ENCODE measurements at places on chromosomes 12 and 14.

GRCh38 chr12:27711317-27711682, 668 bp downstream of the MRPS35 start:
- DNase-seq: no peak

- no peak for DNase-seq
These were observed 2.6 kb downstream of the GARIN2 start for GRCh38 chr14:67191768-67192290.

GRCh38 chr12:81105687-81106086, 27.8 kb downstream of the ACSS3 start:
- DNase-seq: no peak

GRCh38 chr14:54457609-54457996, 16.4 kb upstream of the CNIH1 start:
- no peak for DNase-seq

DNA sequence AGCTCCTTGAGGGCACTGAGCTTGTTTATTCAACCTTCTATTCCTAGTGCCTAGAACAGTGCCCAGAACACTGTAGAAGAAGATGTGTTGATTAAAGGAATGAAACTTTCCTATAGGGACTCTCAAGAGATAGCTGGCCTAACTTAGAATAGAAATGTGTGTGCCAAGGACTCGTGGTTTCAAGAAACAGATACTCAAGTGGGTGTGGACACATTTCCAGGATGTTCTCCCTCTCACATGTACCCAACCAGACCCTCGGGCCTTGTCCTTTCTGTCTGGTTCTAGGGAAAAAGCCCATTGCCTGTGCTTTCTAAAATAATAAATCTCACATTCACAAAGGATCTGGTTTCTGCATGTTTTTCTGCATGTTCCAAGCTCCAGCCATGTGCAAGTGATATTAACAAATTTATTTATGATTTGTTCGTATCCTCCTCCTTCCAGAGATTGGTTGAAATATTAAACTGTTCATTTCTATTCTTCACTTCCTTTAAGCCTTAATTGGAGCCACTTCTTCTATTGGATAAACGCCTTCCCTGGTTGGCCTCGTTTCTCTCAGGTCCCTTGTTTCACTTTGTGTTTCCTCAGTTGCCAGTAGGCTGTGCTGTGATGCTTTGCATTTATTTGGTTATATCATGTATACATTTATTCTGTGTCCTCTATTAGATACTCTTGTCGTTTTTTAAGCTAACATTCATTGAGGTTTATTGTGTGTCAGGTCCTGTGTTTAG, 89.8 kb downstream of the CRADD start:
- DNase-seq: no peak

DNA sequence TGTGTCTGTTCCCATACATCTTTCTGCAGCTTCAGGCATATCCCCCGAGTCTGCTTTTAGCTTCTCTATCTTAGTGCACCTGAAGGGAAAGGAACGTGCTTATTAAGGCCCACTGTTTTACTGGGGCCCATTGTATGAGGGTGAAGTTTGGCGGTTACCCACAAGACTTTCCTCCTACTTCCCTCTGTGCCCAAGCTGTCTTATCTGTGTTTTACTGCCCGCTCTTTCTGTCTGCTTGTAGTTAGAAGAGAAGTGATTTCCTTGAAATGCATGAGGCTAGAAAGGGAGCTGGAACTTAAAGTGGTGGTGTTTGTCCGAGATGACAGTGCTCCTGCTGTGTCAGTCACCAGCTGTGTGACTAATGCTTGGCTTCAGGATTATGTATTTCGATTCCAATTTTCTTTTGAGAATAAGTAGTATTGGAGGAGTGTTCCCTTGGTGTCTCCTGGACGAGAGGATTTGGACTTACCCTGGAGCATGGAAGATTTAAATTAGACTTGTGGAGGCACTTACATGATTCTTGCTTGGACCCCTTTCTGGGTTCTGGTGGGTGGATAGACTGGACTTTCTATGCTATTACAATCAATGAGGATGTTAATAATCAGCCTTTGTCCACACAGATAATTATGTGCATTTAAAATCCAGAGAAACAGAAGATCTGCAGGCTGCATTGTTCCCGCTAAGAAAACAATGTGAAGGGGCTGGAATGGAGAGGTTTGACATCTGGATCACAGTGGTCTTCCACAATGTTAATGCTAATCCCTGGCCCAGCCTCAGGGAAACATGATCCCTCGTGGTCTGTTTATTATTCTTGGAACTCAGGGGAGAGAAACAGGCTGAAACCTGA, 13.9 kb upstream of the KRT86 start:
- DNase-seq: no peak

GRCh38 chr14:89845346-89845745, 109.2 kb downstream of the EFCAB11 start:
- DNase-seq: no peak

DNA sequence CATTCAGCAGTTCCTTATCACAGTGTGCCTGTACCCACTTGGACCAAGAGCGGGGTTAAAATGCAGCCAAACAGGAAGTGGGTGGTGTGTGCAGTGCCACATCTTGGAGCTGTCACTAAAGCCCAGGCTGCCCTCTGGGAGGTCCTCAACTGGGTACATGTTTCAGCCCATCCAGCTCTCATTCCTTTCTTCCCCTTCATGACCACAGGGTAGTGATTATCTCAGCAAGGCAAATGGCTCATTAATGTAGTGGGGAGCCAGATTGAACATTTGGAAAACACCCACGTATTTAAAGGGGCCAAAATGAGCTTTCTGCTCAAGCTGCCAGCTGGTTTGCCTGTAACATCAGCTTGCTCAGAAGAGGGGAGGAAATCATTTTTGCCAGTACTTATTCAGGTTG, 210.8 kb upstream of the BTG1 start:
- DNase-seq: no peak

GRCh38 chr14:42163136-42163535, 556.5 kb downstream of the LRFN5 start:
- no peak for DNase-seq

DNA sequence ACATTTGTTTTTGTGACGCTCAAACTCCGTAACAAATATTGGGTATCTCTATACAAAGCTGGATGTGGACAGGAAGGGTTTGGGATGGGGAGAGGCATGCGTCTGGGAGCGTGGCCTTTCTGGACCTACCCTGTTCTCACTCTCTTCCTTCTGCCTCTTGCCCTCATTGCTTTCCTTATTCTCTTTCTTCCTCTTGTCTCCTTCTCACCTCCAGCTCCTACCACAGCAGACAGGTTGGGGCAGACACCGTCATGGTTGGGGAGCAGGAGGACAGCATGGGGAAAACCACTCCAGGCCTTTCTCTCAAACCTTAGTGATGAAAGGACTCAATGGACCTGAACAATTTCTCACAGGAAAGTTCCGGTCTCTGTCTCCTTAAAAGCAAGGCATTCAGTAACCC, 465.3 kb downstream of the RAD51B start:
- DNase-seq: no peak

GRCh38 chr14:71380271-71380670, 473.0 kb downstream of the PCNX1 start:
- no peak for DNase-seq

DNA sequence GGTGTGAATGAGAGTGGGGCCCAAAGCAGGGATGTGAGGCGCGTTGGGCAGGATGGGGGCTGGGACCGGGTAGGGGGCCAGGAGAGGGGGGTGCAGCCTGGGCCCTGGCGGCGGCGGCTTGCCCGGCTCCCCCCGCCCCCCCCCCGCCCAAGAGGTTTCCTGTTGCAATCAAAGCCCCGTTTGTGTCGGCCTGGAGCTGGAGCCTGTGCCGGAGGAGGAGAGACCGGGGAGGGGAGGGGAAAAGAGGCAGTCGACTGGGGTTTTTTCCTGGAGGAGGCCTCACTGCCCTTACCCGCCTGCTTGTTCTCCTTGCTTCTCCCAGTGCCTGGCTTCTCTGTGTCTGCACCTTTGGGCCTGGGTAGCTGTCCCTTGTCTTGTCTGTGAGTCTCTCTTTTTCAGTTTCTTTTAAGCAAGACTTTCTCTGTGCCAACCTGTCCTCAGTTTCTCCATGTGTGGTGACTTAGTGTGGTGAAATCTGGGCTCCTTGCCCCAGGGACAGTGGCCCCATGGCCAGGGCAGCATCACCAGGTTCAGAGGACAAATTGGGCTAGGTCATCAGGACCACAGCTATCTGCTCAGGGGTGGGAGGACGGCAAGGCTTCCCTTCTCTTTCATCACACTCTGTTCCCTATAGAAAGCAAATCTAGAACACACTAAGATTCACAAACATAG, 8.5 kb downstream of the RARG start:
- DNase-seq: no peak

GRCh38 chr12:82665142-82665923, 21.4 kb upstream of the TMTC2 start:
- DNase-seq: no peak

DNA sequence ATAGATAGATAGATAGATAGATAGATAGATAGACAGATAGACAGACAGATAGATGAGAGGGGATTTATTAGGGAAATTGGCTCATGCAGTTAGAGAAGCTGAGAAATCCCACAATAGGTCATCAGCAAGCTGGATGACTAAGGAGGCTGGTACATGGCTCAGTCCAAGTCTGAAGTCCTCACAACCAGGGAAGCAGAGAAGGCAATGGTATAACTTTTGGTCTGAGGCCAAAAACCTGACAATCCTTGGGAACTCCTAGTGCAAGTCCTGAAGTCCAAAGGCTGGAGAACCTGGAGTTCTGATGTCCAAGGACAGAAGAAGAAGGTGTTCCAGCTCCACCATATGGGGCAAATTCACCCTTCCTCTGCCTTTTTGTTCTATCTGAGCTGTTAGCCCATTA, 517.6 kb upstream of the ATP2B1 start:
- no peak for DNase-seq

- no peak for DNase-seq
These were observed 92.4 kb downstream of the SAMD4A start for GRCh38 chr14:54659365-54659764.

DNA sequence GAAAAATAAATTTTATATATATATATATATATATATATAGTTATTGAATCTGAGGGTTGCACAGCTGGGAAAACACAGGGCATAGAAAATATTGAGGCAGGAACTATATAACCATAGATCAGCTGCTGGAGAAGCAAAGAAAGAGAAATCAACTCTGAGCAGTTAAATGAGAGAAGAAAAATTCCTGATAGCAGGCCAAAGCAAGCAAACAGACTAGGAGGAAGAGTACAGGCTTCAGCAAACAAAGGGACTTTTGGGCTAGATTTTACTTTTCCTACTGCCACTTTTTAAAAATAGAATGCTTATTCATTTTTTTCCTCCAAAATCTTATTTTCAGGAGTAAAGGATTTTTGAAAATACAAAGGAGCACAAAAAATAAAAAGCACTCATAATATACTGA, 216.0 kb upstream of the PRKD1 start:
- no peak for DNase-seq

DNA sequence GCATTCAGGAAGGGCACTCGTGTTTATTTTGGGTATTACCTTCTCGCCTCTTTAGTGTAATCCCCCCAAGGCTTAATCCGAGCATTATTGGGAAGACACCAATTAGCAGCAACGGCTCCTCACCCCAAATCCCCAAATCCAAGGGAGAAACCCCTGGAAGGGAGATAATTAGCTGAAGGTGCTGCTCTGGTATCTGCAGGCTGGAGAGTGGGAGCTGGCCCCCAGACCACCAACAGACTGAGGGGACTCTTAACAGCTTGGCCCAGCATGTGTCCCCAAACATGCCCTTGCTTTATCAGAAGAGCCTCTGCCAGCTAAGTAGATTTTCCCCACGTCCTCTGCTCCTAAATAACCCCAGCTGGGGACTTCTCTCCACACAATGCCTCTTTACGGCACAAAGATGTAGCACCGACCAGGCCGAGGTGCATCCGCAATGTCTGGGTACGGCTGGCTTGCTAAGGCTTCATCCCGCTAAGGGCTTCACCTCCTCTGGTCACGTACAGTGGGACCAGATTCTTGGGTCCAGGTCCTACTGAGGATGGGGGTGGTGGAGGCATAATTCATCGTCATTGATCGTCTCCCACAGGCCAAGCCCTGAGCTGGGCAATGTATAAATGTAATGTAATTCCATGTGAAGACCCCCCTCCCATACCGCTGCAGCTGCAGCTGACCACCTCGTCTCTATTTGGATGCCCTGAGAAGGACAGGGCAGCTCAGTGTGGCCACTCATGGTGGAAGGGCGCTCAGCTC, 123.7 kb upstream of the GSC start:
- DNase-seq: no peak

GRCh38 chr14:23610090-23610814, 25.9 kb upstream of the DHRS2 start:
- DNase-seq: no peak

DNA sequence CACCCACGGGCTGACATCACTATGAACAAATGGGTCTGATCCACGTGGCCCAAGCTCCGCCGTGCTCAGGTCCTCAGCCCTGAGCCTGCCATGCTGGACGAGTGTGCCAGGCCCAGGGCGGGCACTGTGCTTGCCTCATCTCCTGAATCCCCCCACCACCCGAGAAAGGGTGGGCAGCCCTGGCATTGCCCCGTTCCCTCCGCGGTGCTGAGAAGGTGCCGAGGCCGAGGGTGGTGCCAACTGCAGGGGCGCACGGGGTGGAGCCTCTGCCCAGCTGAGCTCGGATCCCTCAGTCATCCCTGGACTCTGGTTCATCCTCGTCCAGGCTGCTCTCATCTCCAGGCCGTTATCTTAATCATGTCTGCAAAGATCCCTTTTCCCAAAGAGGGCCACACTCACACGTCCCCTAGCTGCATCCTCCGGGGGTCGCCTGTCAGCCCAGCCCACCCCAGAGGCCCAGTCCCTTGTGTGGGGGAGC, 60.6 kb downstream of the NOC4L start:
- no peak for DNase-seq

DNA sequence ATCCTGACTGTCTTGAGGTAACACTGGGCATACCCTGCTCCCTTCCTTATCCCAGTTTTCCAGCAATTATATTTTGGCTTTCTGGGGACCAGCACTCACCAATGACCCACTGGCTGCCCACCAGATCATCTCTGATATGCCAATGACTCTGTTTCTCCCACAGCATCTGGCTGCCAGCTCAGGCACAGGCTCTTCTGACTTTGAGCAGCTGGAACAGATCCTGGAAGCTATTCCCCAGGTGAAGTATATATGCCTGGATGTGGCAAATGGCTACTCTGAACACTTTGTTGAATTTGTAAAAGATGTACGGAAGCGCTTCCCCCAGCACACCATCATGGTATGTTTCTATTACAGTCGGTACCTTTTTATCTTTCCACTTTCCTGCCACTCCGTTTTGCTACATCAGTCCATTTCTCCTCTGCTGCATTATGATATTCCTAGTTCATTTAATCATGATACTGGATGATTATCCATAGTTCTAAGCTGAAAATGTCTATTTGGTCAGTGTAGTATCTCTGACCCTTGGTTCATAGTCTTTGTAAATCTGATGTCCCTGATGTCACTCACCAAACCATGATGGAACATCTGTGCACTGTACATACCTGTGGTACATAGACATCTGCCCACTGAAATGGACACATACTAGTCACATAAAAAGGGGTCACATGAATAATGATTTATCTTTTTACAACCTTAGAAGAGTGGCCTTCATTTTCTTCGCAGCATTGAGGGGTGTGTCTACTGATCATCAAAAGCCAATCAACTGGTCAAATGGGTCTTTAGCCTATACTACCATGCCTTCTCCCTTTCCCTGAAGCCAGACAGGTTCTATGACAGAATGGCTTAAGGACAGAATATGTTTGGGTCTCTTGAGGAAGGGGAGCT, 3.3 kb downstream of the GMPR2 start:
- DNase-seq: no peak

Data from naive thymus-derived CD4-positive, alpha-beta T cell (primary cell).